ENCODE measurements at places on chromosomes 2 and 18.
A peak's percentile ranks its signal among the peaks of the same experiment; 100 is the strongest.

DNA sequence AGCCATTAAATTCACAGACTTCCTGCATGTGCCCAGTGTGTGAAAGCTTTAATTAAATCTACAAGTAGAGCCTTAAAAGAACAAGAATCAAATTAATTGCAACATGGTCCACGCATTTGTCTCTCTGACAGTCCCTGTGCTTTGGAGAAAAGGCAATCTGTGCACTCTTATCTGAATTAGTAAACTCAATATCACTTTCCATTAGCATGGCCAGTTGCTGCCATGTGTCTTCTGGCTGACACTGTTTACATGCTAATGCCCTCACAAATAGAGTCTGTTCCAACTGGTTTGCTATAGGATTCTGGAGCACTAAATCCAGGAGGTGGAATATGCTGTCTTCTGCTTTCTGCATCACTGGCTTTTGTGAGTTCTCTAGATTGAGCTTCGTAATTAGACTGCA, 434.5 kb upstream of the RAB12 start:
- DNase-seq = no peak

DNA sequence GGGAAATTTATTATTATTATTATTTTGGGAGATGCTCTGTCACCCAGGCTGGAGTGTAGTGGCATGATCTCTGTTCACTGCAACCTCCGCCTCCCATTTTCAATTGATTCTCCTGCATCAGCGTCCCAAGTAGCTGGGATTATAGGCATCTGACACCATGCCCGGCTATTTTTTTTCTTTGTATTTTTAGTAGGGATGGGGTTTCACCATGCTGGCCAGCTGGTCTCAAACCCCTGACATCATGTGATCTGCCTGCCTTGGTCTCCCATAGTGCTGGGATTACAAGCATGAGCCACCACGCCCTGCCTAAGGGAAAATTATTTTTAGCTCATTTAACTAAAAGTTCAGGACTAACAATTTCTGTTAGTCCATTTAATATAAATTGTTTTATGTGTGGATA, 109.2 kb upstream of the SESTD1 start:
- DNase-seq = no peak

GRCh38 chr2:219453671-219454590, 19.3 kb downstream of the SPEG start:
- no peak for DNase-seq

DNA sequence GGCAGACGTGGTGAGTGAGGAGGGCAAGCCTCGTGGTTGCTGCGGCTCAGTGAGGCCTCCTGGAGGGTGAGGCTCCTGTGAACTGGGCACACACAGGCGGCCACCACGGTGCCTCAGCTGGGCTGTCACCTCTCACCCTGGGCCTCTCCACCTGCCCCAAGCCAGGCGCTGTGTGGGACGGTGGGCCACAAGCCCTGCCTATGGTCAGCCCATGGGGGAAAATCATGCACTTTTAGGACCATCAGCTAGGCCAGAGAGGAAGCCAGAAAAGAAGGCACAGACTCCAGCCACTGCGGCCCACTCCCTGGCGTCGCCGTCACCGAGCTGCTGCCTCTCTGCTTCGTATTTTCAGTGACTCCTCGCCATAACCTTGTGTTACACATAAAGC, 28.5 kb upstream of the HS6ST1 start:
- no peak for DNase-seq

- peak; percentile 28 for DNase-seq
Measured at GRCh38 chr2:236507393-236508085, 62.1 kb upstream of the ACKR3 start.

DNA sequence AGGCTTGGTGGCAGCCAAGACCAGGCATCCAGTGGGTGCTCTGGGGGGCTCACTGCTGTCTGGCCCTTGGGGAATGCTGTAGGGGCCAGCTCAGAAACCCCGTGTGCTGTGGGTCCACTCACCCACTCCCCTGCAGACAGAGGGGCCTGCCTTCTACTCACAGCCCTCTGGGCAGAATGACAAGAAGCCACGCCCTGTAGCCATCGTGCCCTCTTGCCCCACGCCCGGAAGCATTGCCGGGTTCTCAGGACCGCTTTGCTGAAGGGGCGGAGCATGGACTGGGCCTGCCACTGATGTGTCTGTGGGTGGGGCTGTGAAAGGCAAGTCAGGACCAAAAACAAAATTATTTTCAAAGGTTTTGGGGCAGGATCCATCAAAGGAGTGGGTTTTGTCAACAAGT, 27.8 kb downstream of the GLI2 start:
- DNase-seq = no peak

DNA sequence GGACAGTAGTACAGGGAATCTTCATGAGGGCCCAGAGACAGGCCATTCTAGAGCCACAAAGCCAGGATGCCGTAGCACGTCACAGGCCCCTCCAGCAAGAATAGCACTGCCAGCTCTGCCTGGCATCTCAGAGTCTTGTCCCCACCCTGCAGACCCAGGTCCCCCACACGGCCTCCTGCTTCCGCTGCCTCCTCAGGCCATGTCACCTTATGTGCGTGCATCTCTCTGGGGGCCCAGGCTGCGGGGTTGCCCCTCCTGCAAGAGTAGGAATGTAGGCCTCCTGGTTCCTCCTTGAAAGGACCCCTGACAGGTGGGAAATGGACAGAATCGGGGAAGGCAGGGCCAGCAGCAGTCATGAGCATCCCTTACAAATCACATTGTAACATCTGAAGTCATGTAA, 49.8 kb downstream of the ADI1 start:
- no peak for DNase-seq

DNA sequence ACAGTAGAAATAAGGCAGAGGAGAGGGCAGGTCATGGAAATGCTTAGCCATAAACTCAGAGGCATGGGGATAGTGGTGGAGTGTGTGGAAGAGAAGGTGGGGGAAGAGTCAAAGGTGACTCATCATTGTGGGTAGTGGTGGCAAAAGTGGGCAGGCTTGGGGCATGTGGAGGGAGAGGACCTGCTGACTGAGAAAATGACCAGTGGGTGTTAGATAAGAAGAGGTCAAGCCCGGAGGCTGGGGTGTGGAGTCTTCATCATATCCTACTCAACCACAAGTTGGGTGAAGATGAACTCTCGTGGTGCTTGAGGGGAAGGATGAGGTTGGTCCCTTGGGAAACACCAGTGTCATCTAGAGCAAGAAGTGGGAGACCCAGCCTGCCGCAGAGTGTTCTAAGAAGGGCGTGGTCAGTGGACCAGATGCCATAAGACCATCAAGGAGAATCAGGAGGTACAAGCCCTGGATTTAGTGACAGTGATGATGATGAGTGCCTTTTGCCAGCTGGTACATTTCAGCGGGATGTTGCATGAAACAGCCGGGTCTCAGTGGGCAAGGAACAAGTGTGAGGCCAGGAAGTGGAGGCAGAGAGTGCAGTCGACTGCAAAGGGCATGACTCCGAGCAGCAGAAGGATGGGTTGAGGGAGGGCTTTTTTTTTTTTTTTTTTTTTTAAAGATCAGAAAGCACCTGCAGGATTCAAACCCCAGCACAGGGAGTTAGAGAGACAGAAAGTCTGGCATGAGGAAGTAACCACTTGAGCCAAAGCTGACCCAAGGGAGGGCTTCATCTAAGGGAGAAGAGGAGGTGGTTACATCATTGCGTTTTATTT, 122.6 kb upstream of the SPRED2 start:
- peak; percentile 5 for DNase-seq

- no peak for DNase-seq
Measured at GRCh38 chr2:100137318-100137717, 5.1 kb downstream of the AFF3 start.

DNA sequence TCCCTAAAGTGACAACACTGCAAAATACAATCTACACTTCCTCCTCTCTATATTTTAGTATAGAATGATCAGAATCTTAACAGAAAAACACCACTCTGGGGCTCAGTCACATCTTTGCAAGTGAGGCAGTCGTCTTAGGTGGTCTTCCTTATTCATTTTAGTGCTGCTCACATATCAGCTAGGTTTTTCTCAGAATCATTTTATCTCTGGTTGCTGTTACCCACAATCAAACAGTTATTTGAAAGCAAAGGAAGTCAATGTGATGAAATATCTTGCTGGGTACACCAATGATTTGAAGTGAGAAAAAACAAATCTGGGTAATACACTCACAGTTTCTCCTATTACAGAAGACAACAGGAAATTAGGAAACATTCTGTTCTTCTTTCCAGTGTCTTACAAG, 275.2 kb downstream of the DSEL start:
- DNase-seq = no peak

DNA sequence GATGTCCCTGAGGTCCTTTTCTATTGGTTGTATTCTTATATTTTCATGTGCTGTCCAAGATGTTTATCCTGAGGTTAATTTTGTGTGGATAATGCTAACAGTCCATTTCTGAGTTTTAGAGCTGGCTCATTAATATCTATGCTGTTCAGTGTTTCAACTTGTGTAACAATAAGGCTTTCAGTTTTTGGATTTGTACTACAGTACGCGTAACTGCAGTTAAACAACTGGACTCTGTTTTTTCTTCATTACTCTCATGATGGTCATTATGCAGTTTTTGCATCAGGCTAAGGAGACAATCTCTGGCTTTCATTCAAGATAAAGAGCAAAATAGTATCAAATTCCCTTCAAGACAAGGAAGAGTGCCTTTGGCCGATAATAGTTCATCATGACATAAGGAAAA, 1364.8 kb downstream of the DPP10 start:
- no peak for DNase-seq

DNA sequence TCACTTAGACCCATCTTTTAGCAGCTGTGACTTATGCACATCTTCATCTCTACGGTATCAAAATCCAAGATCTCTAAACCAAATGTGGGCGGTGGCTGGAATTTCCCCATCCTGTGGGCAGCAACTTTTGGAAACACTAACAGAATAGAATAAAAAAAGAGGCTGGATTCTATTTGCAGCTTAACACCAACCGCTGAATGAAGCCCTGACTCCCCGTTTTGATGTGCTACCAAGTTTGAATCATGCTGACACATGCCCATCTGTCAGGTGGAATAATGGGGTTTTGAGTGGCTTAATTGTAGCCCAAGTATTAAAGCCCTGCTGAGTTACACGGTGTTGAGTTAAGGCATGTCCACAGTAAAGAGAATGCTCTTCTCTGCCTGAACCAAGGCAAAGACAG, 165.2 kb downstream of the MTCL1 start:
- DNase-seq = no peak

DNA sequence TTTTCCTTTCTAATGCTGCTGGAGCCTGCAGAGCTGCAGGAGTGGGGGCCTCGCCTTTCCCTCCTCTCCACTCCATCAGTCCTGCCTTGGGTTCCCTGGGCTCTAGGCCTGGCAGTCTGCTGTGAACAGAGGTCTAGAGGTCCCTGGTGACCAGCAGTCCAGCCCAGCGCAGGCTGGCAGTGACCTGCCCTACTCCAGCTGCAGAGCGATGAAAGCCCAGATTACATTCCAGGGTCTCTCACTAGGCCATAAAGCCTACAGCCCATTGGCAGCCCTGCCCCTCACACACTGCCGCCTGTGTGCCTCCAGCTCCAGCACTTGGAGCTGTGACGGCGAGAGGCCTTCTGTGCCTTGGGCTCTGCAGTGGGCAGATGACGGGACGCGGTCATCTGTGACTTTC, 14.8 kb upstream of the MAL start:
- DNase-seq = no peak

DNA sequence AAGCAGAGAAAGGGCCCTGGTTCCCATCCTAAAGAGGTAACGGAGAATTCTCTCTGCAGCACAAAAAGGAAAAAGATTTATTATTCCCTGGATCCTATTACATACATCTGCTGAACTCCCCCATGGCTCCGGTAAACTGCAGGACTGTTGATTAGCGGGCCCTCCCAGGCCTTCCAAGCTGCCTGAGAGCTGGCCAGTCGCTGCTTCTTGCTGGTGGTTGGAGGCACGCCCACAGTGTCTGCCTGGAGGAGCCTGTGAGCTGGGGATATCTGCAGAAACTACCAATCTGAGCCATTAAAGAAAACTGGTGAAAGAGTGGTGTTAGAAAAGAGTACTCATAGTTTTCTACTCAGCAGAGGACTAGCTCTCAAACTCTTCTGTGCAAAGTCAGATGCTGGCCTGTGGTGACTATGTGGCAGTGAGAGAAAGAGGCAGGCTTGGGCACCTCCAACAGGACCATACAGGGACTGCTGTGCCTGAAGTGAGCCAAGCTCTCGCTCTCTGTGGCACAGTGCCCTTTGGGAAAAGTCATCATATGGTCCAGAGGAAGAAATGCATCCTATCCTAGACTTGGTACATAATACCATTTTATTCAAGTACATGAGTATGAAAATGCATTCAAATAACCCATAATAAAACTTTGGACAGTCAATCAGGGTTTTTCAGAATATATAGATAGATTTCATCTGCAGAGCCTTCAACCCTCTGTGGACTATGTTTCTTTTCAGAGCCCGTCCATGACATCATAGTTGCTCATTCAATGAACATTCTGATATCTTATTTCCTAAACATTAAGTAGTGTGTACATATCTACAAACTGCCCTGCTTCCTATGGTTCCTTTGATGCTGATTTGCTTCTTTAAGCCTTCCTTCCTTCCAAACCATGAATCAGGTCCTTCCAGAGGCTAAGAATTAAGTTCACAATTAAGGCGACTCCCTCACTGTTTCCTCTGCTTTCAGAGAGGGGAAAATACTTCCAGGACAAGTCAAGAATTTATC, 242.0 kb upstream of the LYPD1 start:
- no peak for DNase-seq

DNA sequence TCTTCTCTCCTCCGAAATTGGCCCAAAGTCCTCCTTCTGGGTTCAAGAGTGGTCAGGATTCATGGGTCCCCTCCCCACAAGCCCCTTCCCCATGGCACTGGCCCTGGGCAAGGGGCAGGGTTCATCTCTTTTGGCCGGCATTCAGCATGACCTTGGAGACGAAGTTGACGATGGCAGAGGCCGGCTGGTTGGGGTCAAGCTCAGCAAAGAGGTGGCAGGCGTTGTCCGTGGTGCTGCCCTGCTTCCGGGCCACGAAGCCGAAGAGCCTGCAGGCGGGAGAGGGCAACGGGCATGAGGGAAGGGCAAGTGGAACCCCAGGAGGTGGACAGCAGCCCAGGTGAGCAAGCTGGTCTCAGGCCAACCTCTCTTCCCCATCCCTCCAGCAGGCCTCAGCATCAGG, 198.5 kb downstream of the TNS1 start:
- DNase-seq = no peak

DNA sequence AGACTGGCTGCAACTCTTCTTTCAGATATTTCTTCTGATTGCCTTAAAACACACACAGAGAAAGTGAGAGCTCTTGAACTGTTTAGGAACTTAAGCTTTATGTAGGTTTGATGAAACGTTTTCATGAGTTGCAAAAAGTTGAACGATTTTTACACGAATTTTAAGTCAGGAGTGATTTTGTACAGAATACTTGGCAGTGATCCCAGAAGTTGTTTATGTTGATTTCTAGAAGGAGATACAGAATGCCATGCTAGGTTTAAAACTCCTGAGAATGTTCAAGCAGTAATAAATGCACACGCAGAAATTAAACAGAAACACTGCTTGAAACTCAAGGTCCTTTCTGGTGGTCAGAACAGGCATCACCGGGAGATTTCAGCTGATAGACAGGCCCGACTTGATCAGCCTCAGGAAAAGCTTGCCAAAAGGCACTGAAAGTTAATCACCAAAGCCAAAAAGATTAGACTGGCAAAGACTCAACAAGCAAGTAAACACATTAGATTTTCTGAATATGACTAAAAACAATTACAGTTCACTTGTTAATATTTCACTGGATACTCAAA, 123.1 kb downstream of the SOCS6 start:
- no peak for DNase-seq

- no peak for DNase-seq
Measured at GRCh38 chr18:27985832-27986231, 191.1 kb downstream of the CDH2 start.
